Effector memory CD8-positive, alpha-beta T cell (primary cell): ENCODE measurements at places on chromosomes 3 and 15.
A peak's percentile ranks its signal among the peaks of the same experiment; 100 is the strongest.

- DNase-seq: no peak
These were observed 57.4 kb downstream of the NPTN start for GRCh38 chr15:73575636-73576247.

GRCh38 chr3:114226313-114226712 is 11.1 kb downstream of the ZNF80 start:
- DNase-seq: no peak

DNA sequence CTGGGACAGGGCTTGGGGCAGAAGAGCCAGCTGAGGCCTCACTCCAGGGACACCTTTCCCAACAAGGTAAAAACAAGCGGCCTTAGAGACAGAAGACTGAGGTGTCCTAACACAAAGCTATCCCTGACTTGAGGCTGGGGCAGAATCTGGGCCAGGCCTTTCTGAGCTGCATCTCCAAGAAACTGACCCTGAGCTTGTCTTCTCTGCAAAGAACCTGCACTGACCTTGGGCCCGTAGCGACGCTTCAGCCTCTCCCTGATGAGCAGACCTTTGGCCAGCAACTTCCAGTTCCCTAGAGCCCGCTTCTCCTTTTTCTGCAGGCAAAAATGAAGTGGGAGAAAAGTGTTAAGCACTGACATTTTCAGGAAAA is 22.2 kb downstream of the TMEM43 start:
- DNase-seq: no peak

- DNase-seq: no peak
These were observed 215.5 kb upstream of the RORA start for GRCh38 chr15:61444585-61444984.

DNA sequence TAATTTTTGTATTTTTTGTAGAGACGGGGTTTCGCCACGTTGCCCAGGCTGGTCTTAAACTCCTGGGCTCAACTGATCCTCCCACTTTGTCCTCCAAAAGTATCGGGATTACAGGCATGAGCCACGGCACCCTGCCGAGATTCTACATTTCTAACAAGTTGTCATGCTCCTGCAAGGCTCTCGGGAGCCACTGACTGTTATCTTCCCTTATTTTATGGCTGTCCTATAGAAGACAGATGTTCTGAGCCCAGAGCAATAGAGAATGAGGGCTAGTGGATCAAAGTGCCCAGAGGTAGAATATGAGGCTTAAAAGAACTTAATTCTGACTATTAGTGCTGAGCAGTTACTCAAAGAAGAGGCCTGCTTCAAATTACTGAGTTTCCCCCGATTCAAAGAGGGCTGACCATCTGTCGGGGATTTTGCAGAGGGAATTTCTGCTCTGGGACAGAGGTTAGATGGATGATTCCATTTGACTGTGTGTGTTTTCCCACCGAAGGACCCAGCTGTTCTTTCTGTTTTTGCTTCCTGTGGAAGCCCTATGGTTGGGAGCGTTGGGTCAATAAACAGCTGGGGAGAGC is 39.5 kb downstream of the ITPR1 start:
- no peak for DNase-seq

DNA sequence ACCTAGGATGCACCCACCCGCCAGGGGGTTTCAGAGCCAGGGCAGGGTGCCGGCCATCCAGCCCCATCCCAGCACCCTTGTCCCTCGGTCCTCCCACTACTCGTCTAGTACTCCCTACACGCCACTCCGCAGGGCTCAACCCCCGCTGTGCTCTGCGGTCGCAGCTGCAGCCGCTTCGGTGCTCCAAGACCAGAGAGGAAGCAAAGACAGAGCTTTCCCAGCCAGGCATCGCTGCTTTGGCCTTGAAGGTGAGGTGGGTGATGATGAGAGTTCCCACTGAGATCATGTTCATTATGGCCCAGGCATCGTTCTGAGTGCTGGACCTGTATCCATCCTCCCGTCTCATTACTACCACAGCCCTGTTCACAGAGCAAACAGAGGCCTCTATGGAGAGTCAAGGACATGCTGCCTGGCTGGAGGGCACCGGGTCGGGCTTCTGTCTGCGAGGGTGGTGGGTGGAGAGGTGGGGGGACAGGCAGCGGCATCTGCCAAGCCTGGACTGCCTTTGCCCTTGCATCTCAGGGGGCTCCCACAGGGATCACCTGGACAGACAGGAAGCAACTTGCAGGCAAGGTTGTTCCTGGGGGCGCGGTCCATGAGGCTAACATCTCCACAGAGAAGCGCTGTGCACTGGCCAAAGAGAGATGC is 66.9 kb downstream of the KLF13 start:
- no peak for DNase-seq

DNA sequence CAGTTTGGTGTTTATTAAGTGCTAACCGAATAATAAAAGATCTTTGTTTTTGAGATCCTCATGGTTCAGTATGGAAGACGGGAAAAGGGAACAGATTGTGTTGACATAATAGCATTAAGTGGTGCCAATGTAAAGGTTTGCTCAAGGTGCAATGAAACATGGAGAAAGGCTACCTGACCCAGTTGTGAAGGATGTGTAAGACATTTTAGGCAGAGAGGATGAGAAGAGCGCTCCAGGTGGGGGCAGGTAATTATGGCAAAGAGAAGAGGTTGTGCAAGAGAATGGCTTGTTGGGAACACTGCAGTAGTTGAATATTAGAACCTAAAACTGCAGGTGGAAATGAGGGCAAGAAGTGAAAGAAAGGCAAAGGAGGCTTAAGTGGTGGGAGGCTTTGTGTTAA is 140.8 kb downstream of the DIPK2A start:
- no peak for DNase-seq

GRCh38 chr3:177279118-177279815 is 82.0 kb upstream of the TBL1XR1 start:
- no peak for DNase-seq

DNA sequence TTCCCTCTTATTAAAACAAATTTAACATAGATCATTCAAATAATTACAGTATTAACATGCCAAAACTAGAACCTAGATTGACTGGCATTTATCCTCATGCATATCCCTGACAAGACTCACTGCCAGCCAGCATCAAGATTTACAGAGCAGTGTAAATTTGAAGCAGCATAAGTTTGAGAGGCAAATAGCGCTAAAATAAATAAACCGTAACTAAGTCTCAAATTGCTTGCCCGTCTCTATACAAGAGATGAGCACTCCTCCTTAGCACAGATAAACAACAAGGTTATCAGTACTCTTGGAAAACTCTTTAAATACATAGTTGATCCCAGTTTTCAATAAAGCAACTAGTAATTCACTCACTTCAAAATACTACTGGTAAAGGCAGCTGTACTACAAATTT is 29.6 kb downstream of the MSL2 start:
- DNase-seq: no peak

DNA sequence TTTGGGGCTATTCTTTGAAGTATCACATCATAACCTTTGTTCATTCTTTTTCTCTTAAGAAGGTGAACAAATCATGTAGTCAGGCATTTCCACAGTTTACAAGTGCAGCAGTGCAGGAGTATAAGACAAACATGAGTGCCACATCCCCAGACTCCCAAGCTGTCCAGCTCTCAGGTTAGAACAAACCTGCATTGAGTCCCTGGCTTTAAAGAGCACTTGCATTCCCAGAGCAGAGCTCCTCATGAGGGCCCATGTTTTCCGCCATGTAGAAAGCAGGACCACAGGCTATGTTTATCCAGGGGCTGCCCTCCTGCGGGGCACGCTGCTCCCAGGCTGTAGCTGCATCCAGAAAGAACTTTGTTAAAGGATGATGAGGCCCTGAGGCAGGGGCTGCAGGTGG is 267.7 kb downstream of the TLE3 start:
- DNase-seq: no peak

DNA sequence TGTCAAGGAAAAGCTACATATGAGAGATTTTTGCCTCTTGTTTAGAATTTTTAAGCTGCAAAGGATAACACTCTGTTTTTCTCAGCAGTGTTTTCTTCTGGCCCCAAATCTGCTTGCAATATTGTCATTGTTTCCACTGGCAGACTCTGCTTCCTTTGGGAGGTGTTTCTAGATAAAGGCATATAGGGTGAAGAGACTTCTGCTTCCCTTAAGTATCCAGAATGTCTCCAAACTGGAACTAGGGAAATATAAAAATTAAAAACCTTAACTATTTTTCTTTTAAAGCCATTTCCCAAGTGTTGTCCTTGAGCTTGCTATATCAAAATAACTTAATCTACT is 225.8 kb downstream of the CGGBP1 start:
- no peak for DNase-seq

- DNase-seq: no peak
These were observed 207.2 kb downstream of the RYR3 start for GRCh38 chr15:33517944-33518343.

GRCh38 chr3:101665357-101665756 is 11.6 kb downstream of the ZBTB11 start:
- DNase-seq: no peak

- DNase-seq: no peak
These were observed 64.4 kb upstream of the PPARG start for GRCh38 chr3:12224181-12225147.

DNA sequence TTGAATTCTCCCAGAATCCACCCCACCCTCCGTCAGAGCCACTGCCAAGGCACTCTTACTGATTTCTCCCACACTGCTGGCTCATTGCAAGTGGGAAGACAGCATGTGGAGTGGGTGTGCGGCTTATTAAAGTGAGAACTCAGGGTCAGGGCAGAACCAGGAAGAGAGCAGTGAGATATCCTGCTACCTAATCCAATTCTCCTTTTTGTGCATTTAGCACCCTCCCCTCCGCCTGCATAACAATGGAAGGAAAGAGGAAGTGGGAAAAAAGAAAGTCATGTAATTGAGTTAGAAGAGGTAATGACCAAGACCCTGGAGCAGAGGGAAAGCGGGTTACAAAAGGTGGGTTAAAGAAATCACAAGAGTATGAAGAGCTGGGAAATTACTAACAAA is 27.8 kb upstream of the PIK3CB start:
- DNase-seq: no peak

DNA sequence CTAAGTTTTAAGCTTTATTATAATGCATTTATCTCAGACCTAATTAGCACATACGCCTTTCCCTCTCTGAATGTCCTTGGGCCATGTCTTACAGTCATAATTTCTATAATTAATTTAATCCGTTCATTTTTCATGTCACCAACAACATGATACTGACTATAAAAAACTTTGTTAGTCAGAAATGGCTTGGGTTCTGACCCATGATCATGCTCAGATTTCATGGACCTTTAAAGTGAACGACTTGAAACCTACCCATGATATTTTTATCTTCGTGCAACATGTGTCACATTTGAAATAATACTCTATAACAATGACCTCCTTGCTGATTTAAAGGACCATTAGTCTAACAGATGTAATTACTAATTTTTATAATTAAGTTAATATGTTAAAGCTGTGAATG is 1033.8 kb downstream of the DIPK2A start:
- no peak for DNase-seq

- no peak for DNase-seq
These were observed 194.2 kb downstream of the EBLN2 start for GRCh38 chr3:73255609-73256029.

DNA sequence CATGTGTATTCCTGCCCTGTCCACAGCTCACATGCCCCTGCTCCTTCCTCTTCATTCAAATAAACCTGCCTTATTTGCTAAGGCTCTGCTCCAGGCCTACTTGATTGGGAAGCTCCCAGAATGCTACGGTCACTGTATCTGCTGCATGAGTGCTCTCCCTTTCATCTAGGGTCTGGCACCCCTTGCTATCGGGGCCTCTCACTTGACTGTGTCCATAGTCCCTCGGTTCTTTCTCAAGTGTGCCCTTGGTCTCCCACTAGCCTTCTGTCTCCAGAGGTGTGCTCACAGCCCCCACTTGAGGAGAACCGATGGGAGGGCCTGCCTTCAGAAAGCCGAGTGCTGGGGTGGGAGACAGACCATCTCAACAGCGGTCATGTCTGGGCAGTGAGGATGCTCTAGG is 57.4 kb upstream of the NMNAT3 start:
- DNase-seq: no peak

- peak; percentile 77 for DNase-seq
These were observed at the start of gene MIX23 for GRCh38 chr3:122382888-122383666. TSS of gene MIX23 (minus strand) at chr3:122383231. CDS start at chr3:122383224, 7 bp downstream.

DNA sequence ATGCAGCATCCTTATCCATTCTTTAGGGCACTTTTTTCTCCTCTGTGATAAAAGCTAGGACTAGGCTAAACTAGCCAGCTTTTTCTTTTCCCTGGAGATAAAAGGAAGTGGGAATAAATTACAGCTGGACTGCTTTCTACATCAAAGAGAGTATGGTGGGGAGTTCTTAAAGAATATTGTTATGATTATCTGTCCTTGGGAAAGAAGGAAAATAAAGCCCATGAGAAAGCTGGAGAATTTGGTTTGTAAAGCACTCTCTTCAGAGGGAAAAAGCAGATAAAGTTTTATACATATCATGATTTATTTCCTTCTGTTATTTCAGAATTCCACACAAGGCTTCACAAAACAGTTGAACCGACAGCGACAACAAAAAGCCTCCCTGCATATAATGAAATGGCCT is 923.0 kb downstream of the DIPK2A start:
- no peak for DNase-seq

DNA sequence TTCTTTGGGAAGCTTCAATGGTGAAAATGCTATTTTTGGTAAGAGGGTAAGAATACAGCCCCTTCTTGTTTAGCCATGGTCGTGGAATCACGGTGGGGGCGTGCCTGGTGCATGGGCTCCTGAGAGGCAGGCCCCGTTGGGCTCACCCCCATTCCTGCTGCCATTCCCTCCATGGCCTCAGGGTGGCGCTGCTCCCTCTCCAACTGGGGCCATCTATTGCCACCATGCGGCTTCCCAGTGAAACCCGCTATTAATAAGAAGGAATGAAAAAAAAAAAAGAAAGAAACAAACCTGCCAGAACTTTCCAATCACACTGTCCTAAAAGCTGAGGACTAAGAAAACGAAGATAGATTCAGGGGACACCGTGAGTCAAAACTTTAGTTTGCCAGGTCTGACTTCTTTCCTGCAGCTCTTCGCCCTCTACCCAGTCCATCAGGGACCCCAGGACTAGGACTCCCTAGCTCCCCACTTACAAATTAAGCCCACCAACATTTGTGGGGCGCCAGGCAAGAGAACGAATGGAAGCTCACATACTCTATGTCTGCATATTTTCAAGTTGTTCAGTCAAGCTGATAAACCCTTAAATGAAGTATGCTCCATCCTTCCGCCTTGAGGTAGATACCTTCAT is 30.6 kb upstream of the ABHD2 start:
- DNase-seq: peak; percentile 83

DNA sequence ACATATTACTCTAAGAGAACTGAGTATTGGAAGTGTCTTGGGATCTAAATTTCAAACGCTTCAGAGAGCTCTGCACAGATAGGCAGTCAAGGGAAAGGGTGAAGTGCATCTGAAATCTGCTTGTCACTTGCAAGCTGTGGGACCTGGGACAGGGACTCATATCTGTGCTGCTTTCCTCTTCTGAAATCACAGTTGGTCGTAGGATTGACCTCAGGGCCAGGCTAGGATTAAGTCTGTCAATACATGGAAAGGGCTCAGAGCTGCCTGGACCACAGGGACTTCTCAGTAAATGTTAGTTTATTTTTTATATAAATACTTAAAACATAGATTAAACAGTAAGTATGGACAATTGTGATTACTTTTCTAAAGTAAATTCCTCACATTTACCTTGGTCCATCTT is 74.7 kb upstream of the CMTM7 start:
- DNase-seq: no peak
